ENCODE measurements at places on chromosomes 7 and 10.

DNA sequence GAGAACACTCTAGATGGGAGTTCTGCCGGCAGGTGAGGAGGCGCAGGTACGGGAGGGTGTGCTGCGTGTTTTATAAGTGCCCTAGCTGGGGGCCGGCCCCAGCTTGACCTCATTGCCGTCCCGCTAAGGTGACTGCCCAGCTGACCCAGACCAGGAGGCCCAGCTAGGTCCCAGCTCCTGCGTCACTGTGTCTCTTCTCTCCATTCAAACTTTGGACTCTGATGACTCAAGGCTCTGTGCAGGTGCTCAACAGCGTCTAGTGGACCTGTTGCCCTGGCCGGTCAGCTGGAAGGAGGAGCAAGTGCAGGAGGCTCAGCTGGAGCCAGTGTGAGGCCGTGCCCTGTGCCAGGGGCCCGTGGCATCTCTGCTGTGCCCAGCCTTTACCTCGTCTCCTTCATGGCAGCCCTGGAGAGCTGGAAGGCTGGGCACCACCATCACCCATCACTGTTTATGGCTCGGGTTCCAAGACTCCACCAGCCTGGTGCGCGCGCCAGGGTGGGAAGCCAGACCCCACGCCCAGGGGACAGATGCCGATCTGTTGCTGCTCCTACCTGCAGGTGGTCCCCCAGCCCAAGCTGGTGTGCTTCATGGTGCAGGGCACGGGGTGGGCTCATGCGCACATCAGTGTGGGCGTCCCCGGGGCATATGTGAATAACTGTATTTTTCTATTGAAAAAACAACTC lies 14.6 kb downstream of the LHPP start:
- H3K27me3 ChIP-seq = no peaks in the 10 kb centered on the region
- H3K27ac ChIP-seq = no peak overlapping the region
- no peak overlapping the region for H3K4me3 ChIP-seq
- H3K4me1 ChIP-seq = peaks cover 13% of the 10 kb centered on the region
- H3K36me3 ChIP-seq = no peaks in the 10 kb centered on the region

DNA sequence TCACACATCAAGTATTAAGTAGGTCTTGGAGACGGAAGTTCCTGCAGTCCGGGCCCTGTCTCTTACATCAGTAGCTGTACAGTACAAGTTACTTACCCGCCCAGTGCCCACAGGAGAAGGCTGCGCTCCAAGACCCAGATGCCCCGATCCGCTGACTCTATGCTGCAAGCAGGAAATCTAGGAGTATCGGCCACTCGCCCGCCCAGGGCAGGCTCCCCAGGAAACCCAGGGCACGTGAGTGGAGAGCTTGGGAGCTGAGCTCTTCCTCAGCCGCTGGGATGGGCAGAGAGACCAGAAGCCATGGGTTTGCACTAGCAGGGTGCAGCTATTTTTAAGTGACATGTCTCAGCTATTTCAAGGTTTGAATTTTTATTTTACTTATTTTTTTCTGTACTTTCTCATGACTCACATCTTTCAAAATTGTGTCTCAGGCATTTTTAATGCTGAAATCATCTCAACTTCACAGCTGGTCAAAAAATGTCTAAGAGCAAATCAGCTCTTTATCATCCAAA lies 1.9 kb upstream of the GPER1 start:
- H3K27ac ChIP-seq = no peak overlapping the region
- H3K36me3 ChIP-seq = peaks cover 16% of the 10 kb centered on the region
- H3K4me1 ChIP-seq = peaks cover 45% of the 10 kb centered on the region
- no peaks in the 10 kb centered on the region for H3K27me3 ChIP-seq
- no peak overlapping the region for H3K4me3 ChIP-seq

GRCh38 chr10:114632869-114633715 lies 25.0 kb downstream of the ABLIM1 start:
- peak overlapping the region; percentile 14 for H3K4me3 ChIP-seq
- H3K4me1 ChIP-seq = peaks cover 32% of the 10 kb centered on the region
- H3K36me3 ChIP-seq = no peaks in the 10 kb centered on the region
- no peak overlapping the region for H3K27ac ChIP-seq
- H3K27me3 ChIP-seq = peaks cover 69% of the 10 kb centered on the region
- peak; percentile 72 for ATAC-seq

DNA sequence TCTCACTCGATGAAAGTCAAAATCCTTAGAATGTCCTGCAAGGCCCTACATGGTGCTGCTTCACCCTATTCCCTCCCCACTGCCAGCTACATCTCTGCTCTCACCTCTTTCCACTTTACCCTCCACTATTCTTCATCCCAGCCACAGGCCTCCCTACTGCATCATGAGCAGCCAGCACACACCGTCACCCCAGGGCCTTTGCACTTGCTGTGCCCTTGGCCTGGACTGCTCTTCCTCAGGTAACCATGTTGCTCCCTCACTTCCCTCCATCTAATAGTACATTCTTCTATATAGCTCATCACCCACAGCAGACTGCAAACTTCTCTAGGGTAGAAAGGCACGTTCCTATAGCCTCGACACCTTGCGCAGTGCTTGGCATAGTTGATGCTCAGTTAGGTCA lies 167.7 kb downstream of the SH3PXD2A start:
- H3K4me3 ChIP-seq = no peak overlapping the region
- H3K4me1 ChIP-seq = peaks cover 51% of the 10 kb centered on the region
- ATAC-seq = no peak
- H3K27me3 ChIP-seq = no peaks in the 10 kb centered on the region
- H3K36me3 ChIP-seq = no peaks in the 10 kb centered on the region
- H3K27ac ChIP-seq = peak overlapping the region; percentile 3

GRCh38 chr7:19919261-19920095 lies 146.1 kb upstream of the TMEM196 start:
- ATAC-seq = no peak
- no peaks in the 10 kb centered on the region for H3K27me3 ChIP-seq
- H3K4me1 ChIP-seq = no peaks in the 10 kb centered on the region
- no peaks in the 10 kb centered on the region for H3K36me3 ChIP-seq

- peaks cover 9% of the 10 kb centered on the region for H3K27me3 ChIP-seq
- no peak overlapping the region for H3K4me3 ChIP-seq
- ATAC-seq = no peak
- H3K36me3 ChIP-seq = no peaks in the 10 kb centered on the region
- H3K27ac ChIP-seq = no peak overlapping the region
Measured at GRCh38 chr10:86592413-86592812, 61.9 kb upstream of the OPN4 start.

- H3K36me3 ChIP-seq = peaks cover 10% of the 10 kb centered on the region
- no peaks in the 10 kb centered on the region for H3K27me3 ChIP-seq
- no peak for ATAC-seq
- no peak overlapping the region for H3K27ac ChIP-seq
Measured at GRCh38 chr7:143384661-143385631, 3.8 kb downstream of the ZYX start.

- H3K36me3 ChIP-seq = no peaks in the 10 kb centered on the region
- H3K27ac ChIP-seq = no peak overlapping the region
- no peak for ATAC-seq
- H3K27me3 ChIP-seq = no peaks in the 10 kb centered on the region
- no peak overlapping the region for H3K4me3 ChIP-seq
Measured at GRCh38 chr7:94190599-94191061, 186.5 kb upstream of the BET1 start.

- no peaks in the 10 kb centered on the region for H3K4me1 ChIP-seq
- ATAC-seq = no peak
- no peak overlapping the region for H3K27ac ChIP-seq
- H3K36me3 ChIP-seq = no peaks in the 10 kb centered on the region
Measured at GRCh38 chr10:57946833-57947232, 320.9 kb downstream of the IPMK start.

DNA sequence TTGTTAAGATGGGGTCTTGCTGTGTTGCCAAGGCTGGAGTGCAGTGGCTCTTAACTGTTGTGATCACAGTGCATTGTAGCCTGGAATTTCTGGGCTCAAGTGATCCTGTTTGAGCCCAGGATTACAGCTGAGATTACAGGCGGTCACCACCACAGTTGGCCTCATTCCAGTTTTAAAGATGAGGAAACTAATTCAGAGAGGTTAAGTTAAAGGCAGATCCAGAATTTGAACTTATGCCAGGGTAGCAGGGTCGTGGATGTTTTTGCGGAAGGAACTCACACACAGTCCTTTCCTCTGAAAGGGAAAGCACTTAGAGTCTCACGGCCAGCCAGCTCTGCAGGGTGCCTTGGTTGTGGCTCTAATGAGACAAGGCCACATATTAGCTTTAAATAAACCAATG lies 84.7 kb downstream of the MMRN2 start:
- H3K27ac ChIP-seq = no peak overlapping the region
- H3K27me3 ChIP-seq = no peaks in the 10 kb centered on the region

DNA sequence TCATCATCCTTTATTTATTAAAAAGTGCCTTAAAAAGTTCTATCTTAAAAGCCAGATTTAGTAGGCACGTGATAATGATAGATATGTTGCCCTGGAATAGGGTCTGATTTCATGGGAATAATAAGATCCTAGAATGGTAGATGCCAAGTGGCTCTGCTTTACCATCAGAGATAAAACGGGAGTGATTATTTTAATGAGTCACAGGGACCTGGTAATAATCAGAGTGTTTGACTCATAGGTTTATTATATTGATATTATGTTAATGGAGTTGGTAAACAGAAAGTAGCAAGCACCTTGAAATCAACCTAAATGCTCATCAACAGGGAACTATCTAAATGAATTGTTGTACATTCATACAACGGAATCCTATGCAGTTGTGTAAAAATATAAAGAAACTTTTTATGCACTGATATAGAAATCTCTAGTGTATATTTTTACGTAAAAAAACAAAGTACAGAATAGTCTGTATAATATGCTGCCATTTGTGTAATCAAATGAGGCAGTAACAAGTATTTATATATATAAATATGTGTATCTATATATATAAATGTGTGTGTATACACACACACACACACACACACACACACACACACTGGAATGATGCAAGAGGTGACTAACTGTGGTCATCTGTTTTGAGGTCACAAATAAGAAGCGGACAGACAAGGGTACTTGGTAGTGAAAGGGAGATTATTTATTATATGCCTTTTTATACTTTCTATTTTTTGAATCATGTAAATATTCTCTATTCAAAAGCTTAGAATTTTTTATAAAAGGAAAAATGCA lies 78.6 kb upstream of the DYNC1I1 start:
- H3K4me1 ChIP-seq = peaks cover 8% of the 10 kb centered on the region
- no peak overlapping the region for H3K4me3 ChIP-seq
- no peak overlapping the region for H3K27ac ChIP-seq
- H3K36me3 ChIP-seq = no peaks in the 10 kb centered on the region

DNA sequence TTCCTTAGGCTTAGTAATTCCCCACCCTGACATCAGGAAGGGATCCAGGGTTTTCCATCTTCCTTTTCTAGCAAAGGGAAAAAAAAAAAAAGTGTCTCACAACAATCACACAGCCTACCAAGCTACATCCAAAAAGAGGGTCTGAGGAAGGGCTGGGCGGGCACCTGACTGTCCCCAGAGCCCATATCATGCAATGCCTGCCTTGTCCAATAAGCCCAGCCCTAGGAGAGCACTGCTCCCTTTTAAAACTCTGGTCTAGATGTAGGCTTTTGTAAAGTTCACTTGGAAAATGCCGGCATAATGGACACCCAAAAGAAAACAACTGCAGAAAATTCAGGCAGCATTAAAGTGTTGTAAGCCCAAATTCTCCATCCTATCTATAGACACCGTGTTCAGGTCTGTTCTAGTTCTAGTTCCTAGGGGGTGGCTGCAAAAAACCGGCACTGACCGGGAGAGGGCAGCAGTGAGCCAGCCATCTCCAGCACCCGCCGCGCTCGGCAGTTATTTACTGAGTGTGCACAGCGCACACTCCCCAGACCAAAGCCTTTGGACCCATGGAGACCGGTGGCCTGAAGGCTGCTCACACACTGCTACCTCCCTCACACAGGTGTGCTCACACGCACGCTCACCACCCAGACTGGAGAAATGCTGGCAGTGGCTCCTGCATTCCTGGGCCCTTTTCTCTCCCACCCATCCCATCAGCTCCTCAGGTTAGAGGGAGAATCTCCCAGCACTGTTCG lies 48.7 kb downstream of the PODXL start:
- peaks cover 24% of the 10 kb centered on the region for H3K4me1 ChIP-seq
- no peak overlapping the region for H3K27ac ChIP-seq

DNA sequence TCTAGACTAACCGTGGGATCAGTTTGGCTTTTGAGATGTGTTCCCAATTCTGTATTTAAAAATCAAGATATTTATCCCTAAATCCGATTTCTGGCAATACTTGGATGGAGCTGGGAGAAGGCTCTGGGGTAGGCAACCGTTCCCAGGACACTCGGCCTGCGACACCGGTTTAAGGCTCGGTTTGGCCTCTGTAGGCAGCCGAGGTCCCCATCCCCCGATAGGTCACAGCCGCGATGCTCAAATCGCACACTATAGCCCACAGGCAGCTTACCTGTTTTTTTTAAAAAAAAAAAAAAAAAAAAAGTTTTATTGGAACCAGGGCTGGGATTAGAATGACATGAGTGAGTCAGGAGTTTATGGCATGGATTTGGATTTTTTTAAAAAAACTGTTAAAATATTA lies 729 bp upstream of the TAF3 start:
- peak overlapping the region; percentile 87 for H3K27ac ChIP-seq
- H3K4me1 ChIP-seq = peaks cover 40% of the 10 kb centered on the region
- H3K27me3 ChIP-seq = peaks cover 9% of the 10 kb centered on the region
- H3K36me3 ChIP-seq = no peaks in the 10 kb centered on the region
- peak overlapping the region; percentile 95 for H3K4me3 ChIP-seq

DNA sequence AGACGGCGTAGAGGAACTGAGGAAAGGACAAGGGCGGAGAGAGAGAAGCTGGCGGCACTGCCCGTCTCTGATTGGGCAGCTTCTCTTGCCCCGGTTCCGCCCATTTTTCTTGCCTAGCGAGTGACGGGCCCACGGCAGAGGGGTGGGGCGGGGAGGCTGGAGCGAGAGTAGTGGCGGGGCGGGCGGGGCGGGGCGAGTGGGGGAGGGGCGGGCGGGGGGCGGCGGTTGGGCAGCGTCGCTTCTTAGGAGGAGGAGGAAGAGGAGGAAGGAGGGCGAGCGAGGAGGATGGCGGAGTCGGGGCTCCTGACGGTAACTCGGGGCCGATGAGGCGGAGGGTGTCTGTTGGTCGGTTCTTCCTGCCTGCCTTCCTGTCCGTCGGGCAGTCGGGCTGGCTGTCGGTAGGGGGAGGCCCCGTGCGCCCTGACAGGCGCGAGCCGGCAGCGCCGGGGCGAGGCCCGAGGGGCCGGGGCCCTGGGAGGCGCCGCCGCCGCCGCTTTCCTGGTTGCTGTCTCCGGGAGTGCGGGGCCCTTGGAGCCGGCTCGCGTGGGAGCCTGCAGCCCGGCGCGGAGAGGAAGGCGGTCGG lies at the start of gene SHOC2:
Gene SHOC2 (plus strand): TSS at position 256 of the 583 bp plus-strand sequence. CDS start 44,755 bp downstream, outside the sequence.
- peak; percentile 47 for ATAC-seq
- no peaks in the 10 kb centered on the region for H3K27me3 ChIP-seq
- peaks cover 37% of the 10 kb centered on the region for H3K4me1 ChIP-seq
- H3K36me3 ChIP-seq = peaks cover 5% of the 10 kb centered on the region
- H3K4me3 ChIP-seq = peak within 1 kb of the TSS; percentile 100
- H3K27ac ChIP-seq = peak within 1 kb of the TSS; percentile 92

DNA sequence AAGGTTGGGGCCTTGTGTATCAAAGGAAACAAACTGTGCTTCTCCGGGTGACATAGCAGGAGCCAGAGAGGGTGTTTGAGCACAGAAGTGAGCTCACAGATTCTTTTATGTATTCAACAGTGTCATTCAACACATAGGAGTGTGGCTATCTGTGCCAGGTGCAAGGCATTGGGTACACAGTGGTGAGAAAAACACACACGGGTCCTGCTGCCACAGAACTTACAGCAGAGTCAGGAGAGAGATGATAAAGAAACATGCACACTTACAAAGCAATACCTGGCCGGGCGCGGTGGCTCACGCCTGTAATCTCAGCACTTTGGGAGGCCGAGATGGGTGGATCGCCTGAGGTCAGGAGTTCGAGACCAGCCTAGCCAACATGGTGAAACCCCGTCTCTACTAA lies 16.3 kb upstream of the ECHDC3 start:
- H3K4me1 ChIP-seq = peaks cover 20% of the 10 kb centered on the region
- no peak for ATAC-seq
- no peak overlapping the region for H3K4me3 ChIP-seq
- peaks cover 5% of the 10 kb centered on the region for H3K36me3 ChIP-seq
- peak overlapping the region; percentile 40 for H3K27ac ChIP-seq
- no peaks in the 10 kb centered on the region for H3K27me3 ChIP-seq
